Left cardiac atrium (tissue), 4 donors: ENCODE measurements at places on chromosomes 7 and 10. TPM values are rescaled to one million over a fixed set of nuclear protein-coding genes. Genes with fewer than 3 reads are reported as not detected.

DNA sequence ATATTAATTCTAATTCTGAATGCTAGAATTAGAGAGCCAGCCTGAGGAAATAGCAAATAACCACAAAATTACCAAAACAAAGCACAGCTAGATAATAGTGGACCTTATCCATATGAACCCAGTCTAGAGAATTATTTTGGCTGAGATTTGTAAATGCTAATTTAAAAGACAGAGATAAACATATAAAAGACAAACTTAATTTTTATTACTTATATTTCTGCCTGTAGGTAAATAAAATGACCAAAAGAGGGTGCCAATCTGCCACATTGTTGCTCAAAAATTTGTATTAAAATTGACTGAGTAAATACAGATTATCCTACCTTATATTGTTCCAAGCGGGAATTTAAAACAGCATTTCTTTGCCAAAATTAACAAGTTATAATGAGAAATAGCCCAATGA lies 20.2 kb downstream of the RTKN2 start:
- no peak for DNase-seq

- DNase-seq: no peak
These were observed 18.4 kb upstream of the VOPP1 start for GRCh38 chr7:55590517-55591281.

GRCh38 chr10:15504101-15504840 lies 133.2 kb upstream of the FAM171A1 start:
- DNase-seq: no peak

GRCh38 chr7:151951672-151952338 lies 4.4 kb upstream of the GALNTL5 start:
- DNase-seq: no peak

GRCh38 chr7:26151953-26152781 lies at the start of gene NFE2L3:
Gene NFE2L3 (plus strand): TSS chr7:26152198. CDS start chr7:26152499, 301 bp downstream.
- DNase-seq: peak; percentile 80

DNA sequence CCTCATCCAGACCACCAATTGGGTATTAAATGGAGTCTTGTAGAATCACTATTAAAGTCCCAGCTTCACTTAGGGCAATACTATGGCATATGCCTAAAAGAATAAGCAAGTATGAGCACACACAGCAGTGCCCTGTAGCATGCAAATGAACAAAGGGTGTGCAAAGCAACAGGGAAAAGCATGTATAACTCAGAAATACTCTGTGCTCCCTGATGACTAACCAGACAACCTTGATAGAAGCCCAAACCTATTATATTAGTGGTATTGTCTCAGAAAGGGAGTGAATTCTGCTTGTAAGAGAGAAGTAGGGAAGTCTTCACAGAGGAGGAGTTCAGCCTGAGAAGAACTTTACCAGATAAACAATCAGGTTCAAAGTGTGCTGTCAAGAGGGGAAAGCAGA lies 131.2 kb downstream of the DGKI start:
- no peak for DNase-seq

Gene NPFFR1
- 0.05 TPM for total RNA-seq
